ENCODE measurements at places on chromosomes 2 and 18. TPM values are rescaled to one million over a fixed set of nuclear protein-coding genes. Genes with fewer than 3 reads are reported as not detected.

- DNase-seq, result no peak
Measured at GRCh38 chr2:112836695-112837117, at the start of gene IL1B. Gene IL1B (minus strand): TSS chr2:112836779. CDS start chr2:112836229, 550 bp downstream.

DNA sequence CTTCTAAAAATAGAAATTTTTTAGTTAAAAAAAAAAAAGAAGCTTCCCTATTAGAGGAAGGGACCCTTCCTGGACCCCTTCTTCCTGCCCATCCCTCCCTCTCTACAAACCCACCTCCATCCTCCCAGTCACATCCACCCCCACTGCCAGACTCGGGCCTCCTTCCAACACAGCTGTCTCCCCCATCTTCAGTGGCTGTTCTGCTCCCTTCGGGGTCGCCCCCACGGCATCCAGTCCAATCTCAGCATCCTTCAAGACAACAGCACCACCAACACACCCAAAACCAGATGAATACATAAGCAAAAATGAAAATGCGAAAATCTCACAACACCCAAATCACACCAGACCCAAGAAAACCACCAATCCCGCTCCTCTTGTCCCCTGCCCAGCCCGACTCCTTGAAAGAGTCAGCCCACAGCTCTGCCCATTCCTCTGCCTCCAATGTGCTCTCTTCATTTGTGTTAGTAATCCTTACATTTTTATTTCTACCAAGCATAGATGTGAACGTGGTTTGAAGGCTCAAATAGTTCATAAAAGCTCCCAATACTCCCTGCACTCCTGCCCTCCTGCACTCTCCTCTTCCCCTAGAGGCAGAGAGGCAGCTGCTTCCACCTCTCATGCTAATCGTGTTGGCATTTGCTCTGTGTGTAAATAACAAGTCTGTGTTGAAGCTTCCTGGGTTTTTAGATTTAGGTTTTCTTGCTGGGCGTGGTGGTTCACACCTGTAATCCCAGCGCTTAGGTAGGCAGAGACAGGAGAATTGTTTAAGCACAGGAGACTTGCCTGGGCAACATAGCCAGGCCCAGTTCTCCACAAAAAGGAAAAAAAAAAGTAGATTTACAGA, 37.0 kb downstream of the MAL start:
- DNase-seq, result no peak

NAT8 gene
- not detected for total RNA-seq

DNA sequence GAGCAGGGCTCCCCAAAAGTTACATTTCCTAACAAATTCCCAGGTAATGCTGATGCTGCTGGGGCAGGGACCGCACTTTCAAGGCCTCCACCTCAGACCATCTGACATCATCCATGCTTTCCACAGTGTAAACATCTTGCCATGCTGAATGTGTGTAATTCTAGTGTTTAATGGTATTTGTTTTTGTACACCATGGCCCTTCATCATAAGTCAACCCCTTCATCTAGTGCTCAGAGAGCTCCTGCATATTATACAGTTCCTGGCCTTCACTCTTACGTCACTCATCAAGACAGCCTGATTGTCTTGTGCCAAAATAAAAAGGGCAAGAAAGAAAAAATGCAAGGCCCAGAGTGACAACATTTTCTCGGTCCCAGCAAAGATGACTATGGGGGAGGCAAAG, 77.5 kb upstream of the ZFP36L2 start:
- DNase-seq, result no peak

DNA sequence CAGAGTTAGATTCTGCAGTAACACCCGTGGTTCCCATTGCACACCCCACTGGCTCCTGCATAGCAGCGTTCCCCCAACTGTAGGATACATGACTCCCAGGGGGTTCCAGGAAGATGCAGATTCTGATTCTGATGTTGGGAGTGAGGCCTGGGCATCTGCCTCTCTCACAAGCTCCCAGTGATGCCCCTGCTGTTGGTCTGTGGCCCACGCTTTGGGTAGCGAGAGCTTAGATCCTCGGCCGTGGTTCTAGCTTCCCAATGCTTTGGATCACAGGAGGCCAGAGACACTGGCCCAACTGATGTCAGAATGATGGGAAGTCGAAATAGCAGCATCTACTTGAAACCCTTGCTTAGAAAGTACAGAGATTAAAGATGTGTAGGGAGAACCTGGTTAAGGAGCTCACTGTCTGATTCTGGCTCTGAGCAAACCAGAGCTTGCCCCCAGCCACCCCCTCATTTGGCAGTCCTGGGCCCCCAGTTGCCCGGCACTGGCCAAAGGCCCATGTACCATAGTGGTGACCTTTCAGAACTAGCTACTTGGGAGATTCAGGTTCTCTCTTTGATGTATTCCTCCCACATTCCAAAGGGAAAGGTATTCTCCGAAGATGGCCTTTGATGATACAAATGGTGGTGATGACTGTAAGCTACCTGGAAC, 197.5 kb downstream of the FAM210A start:
- no peak for DNase-seq

- no peak for DNase-seq
Measured at GRCh38 chr2:23756593-23757292, 170.2 kb downstream of the ATAD2B start.

DNA sequence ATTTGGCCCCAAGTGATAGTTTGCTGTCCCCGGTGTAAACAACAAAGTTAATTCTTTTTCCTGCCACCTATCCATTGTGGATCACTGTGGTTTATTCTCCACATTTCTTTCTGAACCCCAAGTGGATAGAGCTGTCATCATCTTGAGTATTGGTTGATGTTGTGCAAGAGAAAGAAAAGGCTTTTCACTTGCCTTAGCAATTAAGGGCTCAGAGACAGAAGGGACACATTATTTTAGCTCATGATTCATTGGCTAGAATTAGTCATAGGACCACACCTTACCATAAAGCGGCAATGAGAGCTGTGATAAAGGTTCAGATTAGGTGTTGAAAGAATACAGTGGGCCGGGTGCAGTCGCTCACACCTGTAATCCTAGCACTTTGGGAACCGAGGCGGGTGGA, 442.1 kb upstream of the DCC start:
- DNase-seq, result no peak

DNA sequence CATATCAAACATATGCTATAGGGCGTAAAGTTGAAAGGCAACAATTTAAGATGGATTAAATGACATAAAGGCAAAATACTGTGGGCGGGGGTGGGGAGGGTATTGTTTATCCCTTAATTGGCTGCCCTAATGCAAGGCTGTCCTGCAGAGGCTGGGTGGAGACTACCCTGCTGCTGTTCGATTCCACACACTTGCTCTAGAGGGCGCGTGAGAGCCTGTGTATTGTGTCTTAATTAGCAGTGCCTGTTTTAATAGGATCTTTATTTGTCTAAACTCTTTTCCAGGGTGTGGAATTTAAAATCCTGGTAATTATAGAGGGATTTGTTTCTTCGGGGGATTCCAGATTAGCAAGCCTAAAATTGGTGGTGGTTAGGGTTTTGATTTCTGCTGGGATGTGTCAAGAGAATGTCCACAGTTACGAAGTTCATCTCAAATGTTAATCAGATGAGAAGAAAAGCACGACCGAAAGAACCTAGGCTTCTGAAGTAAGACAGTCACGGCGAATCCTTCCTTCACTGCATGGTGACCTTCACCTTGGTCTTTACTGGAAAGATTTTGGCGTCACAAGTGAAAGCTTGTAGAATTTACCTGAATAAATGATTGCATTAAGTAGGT, 103.5 kb upstream of the MAP3K20 start:
- DNase-seq, result no peak

NEU2 gene
- total RNA-seq, result not detected

DNA sequence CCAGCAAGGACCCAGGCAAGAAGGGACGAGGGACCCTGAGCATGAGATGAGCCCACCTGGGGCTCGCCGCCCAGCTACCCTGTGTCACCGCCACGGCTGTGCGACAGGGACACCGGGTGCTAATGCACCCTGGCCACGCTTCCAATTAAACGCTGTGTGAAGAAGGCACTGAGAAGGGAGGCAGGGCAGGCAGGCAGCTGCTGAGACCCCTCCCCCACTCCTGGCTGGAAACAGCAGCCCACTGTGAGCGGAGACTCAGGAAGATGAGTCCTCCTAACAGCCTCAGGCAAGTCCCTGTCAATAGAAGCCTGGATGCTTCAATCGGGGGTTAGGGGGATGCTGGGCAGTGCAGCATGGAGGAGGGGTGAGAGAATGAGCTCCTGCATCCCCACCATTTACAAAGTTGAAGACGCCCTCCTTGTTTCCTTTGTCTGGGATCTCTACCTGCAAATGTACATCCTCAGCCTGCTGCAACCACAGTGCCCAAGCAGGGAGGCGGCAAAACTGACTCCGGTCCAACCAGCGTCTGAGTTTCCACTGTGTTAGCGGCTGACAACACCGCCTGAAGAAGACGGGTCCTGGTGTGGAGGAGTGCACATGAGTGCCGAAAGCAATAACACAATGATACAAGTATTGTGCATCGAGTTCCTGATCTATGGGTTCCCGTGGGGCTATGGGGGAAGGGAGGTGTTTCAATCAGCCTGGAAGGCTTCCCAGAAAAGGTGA, 12.8 kb downstream of the TMEM163 start:
- DNase-seq, result no peak

DNA sequence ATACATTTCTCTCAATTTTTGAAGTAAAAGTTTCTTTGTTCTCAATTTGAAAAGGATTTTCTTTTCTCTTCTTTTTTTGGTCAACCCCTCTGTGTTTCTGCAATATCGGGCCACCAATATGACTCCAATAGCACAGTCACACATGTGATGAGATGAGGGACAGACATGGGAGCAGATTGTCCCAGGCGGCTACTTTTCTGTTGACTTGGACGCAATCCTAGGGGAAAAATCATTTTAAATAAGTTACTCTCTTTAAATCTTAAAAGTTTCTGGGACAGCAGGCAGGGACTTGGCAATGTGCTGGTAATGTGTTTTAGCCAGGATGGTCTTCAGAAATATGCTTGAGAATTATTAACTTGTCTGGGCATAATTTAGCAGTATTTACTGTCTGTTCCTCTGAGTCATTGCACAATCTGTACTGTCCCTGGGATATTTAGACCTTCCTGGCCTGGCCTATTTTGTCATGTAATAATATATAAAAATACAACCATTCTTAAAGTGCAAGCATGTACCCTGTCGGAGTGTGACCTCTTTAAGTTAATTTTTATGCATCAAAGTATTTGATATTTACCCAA, 388.5 kb upstream of the FANCL start:
- DNase-seq, result no peak

- DNase-seq, result no peak
Measured at GRCh38 chr2:98469862-98470544, 25.3 kb downstream of the INPP4A start.

GRCh38 chr2:95574506-95574905, 17.3 kb upstream of the TRIM43 start:
- no peak for DNase-seq

- DNase-seq, result no peak
Measured at GRCh38 chr2:6749962-6750361, 115.7 kb downstream of the CMPK2 start.

FAM237A gene
- not detected for total RNA-seq

GKN2 gene
- not detected for total RNA-seq

- no peak for DNase-seq
Measured at GRCh38 chr18:75010278-75010677, 198.7 kb downstream of the PTGR3 start.

Data from urinary bladder (tissue), 4 donors.